Naive thymus-derived CD4-positive, alpha-beta T cell (primary cell): ENCODE measurements at places on chromosomes 3 and 15. TPM values are rescaled to one million over a fixed set of nuclear protein-coding genes. Genes with fewer than 3 reads are reported as not detected.
A peak's percentile ranks its signal among the peaks of the same experiment; 100 is the strongest.

LIPC gene
- 0.57 TPM for total RNA-seq

DNA sequence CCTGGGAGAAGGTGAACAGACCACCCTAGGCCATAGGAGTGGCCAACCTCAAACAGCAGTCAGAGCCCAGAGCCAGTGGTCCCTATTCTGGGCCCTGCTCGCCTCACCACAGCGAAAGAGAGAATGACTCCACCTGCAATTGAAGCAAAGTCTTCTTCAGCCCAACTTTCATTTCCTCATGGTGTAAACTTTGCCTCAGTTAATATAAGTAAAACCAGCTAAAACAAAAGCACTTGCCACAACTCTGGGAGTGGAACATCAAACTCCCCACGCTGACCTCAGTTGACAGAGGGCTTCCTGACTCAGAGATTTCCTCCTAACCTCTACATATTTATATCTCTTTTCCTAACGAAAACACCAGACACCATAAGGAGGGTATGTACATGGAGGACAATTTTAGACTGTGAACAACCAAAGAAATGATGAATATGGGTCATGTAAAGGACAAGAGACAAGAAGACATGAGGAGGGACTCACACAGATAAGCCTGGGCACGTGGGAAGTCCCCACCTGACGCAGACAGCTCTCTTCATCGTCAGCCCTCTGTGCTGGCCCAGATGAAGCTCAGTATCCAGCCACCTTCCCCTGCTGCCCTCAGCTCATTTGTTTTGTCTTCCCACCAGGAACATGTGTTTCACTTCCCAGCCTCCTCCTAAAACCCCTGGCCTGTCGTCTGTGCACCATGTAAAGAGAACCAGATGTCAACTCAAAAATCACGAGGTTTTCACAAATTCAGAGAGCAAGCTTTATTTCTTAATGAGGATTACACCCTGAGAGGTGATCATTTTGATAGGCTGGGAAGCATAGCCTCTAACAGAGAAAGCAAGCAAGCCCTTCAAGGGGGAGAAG is 140.9 kb downstream of the KCNMB2 start:
- H3K4me3 ChIP-seq = no peak overlapping the region
- H3K27me3 ChIP-seq = no peaks in the 10 kb centered on the region
- no peak overlapping the region for H3K27ac ChIP-seq
- no peaks in the 10 kb centered on the region for H3K36me3 ChIP-seq

MYRIP gene
- not detected for total RNA-seq

GRCh38 chr3:127835993-127836882 is 13.9 kb upstream of the MGLL start:
- H3K27ac ChIP-seq = no peak overlapping the region
- H3K4me3 ChIP-seq = no peak overlapping the region
- DNase-seq = no peak
- no peaks in the 10 kb centered on the region for H3K4me1 ChIP-seq

- no peaks in the 10 kb centered on the region for H3K4me1 ChIP-seq
- no peak overlapping the region for H3K4me3 ChIP-seq
- no peak for DNase-seq
Measured at GRCh38 chr3:69647511-69648110, 91.7 kb upstream of the MITF start.

ARNT2 gene
- total RNA-seq = not detected in 2 replicates

GRCh38 chr3:143895805-143896204 is 47.5 kb upstream of the SLC9A9 start:
- no peaks in the 10 kb centered on the region for H3K36me3 ChIP-seq
- H3K4me3 ChIP-seq = no peak overlapping the region
- H3K4me1 ChIP-seq = no peaks in the 10 kb centered on the region
- DNase-seq = no peak
- H3K27ac ChIP-seq = no peak overlapping the region
- peaks cover 3% of the 10 kb centered on the region for H3K27me3 ChIP-seq

DNA sequence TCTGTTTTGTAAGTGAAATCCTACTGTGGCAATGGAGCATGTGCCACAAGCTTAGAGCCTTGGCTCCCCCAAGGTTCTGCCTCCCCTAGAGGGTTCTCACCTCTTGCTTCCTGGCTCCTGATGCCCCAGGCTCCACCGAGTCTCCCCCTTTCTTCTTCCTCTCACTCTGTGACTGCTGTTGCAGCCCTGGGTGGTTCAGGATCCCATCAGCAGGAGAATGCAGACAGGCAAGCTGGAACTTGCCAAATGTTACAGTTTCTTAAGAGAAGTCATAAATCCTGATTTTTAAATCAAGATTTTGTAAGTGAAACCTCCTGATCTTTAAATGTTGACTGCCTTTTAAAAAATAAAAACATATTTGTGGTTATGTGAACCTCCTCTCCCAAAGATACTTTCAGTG is 133.9 kb downstream of the CCNL1 start:
- DNase-seq = no peak
- no peaks in the 10 kb centered on the region for H3K27me3 ChIP-seq
- no peak overlapping the region for H3K4me3 ChIP-seq
- H3K27ac ChIP-seq = no peak overlapping the region
- no peaks in the 10 kb centered on the region for H3K36me3 ChIP-seq

- no peak for DNase-seq
- no peaks in the 10 kb centered on the region for H3K27me3 ChIP-seq
- H3K4me3 ChIP-seq = no peak overlapping the region
- H3K27ac ChIP-seq = no peak overlapping the region
Measured at GRCh38 chr3:25235031-25235430, 193.0 kb upstream of the RARB start.

LMAN1L gene
- 1.4 TPM for total RNA-seq

GRCh38 chr3:141243271-141243707 is 11.7 kb downstream of the PXYLP1 start:
- H3K36me3 ChIP-seq = no peaks in the 10 kb centered on the region
- H3K4me3 ChIP-seq = peak overlapping the region; percentile 15
- peak; percentile 57 for DNase-seq
- H3K27ac ChIP-seq = peak overlapping the region; percentile 62

- H3K4me1 ChIP-seq = no peaks in the 10 kb centered on the region
- DNase-seq = no peak
- no peaks in the 10 kb centered on the region for H3K36me3 ChIP-seq
- no peak overlapping the region for H3K27ac ChIP-seq
Measured at GRCh38 chr15:96285305-96285704, 45.2 kb upstream of the NR2F2 start.

DNA sequence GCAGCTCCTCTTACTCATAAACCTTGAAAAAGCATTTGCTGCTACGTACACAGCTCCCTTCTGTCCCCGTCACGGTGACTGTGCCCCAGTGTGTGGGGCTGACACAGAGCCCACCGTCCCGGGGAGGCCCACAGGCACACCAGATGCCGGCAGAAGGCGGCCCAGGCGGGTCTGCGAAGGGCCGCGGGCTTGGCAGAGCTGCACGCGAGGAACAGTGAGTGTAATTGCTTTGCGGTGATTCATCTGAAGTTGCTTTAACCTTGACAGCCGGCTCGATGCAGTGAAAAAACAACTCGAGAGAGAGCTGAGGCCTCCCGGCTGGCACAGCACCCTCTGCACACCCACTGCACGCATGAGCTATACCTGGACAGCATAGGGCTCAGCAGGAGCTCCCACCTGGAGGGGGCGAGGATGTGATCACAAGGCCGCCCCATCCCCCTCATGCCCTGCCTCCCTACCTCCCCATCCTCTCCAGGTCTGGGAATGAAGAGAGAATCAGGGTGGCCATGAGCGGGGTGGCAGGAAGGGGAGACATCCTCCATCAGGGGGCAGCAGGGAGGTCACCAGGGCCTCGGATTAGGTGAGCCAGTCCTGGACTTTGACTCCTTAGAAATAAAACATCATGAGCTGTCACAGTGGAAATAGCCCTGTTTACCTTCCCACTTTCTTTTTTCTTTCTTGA is 172.7 kb downstream of the MEGF11 start:
- DNase-seq = no peak
- no peaks in the 10 kb centered on the region for H3K36me3 ChIP-seq
- no peaks in the 10 kb centered on the region for H3K27me3 ChIP-seq
- no peaks in the 10 kb centered on the region for H3K4me1 ChIP-seq
- H3K4me3 ChIP-seq = no peak overlapping the region

DNA sequence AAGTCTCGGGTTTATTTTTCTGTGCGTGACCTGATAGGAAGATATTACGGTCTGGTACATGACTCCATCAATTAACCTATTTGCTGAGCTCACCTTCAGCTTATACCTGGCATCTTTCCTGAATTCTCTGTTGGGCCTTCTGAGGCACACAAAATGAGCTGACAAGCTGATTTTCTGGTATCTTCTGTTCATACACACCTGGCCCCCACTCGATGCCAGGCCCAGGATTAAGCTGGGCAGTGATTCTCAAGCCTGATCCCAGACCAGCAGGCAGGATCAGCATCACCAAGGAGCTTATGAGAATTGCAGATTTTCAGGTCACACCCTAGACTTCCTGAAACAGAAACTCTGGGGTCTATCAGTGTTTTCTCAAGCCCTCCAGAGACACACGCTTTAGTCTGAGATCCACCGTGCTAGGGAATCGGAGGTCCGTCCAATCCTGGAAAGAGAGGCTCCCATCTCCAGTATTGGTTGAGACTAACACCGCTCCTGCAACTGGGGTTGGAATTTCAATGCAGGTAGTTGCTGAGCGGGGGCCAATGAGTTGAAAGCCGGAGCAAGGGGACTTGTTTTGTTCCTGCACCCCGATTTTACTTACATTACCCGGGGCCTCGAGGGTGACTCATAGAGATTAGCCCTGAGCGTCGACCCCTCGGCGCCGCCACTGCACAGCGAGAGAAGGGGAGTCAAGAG is 636 bp upstream of the EIF1B start:
- H3K27me3 ChIP-seq = no peaks in the 10 kb centered on the region
- peaks cover 4% of the 10 kb centered on the region for H3K36me3 ChIP-seq
- peak overlapping the region; percentile 99 for H3K27ac ChIP-seq
- peak overlapping the region; percentile 80 for H3K4me3 ChIP-seq

DNA sequence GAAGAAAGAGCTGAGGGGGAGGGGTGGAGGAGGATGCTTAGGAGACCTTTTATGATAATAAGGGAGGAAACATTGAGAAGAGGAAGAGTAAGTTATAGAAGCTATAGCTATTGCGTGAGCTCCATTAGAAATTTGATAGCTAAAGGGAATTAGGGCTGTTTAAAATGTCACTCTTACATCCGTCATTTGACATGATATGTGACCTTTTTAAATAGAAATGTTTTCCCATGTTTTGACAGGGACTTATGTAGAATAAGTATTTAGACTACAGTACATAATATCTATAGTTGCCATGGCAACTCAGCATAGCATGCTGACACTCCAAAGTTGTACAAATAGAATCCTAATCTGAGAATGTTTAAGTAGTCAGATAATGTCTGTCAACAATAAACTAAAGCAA is 19.2 kb downstream of the RAD51 start:
- H3K4me3 ChIP-seq = no peak overlapping the region
- no peak for DNase-seq
- no peaks in the 10 kb centered on the region for H3K27me3 ChIP-seq
- H3K36me3 ChIP-seq = no peaks in the 10 kb centered on the region
- H3K4me1 ChIP-seq = no peaks in the 10 kb centered on the region

DNA sequence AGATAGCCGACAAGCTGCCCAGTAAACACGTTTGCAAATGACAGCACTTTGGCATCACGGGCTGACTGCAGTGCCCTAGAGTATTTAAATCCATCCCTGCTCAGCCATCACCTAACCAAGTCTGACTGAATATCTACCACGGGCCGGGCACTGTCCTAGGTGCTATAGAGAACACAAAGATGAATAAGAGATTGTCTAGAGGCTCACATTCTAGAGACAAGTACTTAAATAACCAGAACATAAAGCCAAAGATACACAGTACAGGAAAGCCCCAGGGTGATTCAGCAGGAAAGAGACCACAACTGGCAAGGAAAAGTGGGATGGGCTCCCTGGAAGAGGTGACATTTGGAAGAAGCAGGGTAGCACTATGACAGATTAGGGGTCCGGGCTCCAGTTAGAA is 103.5 kb downstream of the MYLK start:
- H3K27ac ChIP-seq = no peak overlapping the region
- H3K4me3 ChIP-seq = no peak overlapping the region
- H3K27me3 ChIP-seq = no peaks in the 10 kb centered on the region
- no peak for DNase-seq
- H3K36me3 ChIP-seq = no peaks in the 10 kb centered on the region
- H3K4me1 ChIP-seq = no peaks in the 10 kb centered on the region

- peaks cover 86% of the 10 kb centered on the region for H3K36me3 ChIP-seq
- no peak for DNase-seq
- H3K4me3 ChIP-seq = no peak overlapping the region
- H3K27ac ChIP-seq = no peak overlapping the region
- H3K27me3 ChIP-seq = no peaks in the 10 kb centered on the region
Measured at GRCh38 chr15:85745525-85746150, 49.1 kb downstream of the KLHL25 start.

DNA sequence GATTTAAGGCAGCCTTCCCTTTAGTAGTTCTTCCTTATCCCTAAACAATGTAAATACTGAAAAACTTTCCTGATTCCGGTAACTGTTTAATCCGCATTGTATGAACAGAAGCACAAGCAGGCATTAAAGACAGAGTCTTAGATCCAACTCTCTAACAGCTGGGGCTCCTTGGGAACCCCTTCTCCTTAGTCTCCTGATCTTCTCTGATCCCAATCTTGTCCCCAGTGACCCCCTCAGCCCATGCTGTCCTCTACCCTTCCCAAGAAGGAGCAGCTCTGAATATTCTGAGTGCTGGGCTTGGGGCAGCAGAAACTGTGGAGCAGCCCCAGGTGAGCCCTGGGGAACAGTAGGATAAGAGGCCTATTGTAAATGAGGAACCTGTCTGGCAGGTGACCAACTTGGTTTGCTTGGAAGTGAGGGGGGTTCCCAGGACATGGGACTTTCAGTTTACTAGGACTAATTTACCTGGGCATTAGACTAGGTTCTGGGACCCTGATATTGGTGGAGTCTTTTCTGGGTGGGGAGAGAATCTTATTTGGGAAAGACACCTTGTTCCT is 13.0 kb upstream of the SLC30A4 start:
- no peak for DNase-seq
- H3K36me3 ChIP-seq = no peaks in the 10 kb centered on the region
- H3K27me3 ChIP-seq = no peaks in the 10 kb centered on the region
- H3K4me1 ChIP-seq = no peaks in the 10 kb centered on the region
- H3K27ac ChIP-seq = no peak overlapping the region
- no peak overlapping the region for H3K4me3 ChIP-seq

DNA sequence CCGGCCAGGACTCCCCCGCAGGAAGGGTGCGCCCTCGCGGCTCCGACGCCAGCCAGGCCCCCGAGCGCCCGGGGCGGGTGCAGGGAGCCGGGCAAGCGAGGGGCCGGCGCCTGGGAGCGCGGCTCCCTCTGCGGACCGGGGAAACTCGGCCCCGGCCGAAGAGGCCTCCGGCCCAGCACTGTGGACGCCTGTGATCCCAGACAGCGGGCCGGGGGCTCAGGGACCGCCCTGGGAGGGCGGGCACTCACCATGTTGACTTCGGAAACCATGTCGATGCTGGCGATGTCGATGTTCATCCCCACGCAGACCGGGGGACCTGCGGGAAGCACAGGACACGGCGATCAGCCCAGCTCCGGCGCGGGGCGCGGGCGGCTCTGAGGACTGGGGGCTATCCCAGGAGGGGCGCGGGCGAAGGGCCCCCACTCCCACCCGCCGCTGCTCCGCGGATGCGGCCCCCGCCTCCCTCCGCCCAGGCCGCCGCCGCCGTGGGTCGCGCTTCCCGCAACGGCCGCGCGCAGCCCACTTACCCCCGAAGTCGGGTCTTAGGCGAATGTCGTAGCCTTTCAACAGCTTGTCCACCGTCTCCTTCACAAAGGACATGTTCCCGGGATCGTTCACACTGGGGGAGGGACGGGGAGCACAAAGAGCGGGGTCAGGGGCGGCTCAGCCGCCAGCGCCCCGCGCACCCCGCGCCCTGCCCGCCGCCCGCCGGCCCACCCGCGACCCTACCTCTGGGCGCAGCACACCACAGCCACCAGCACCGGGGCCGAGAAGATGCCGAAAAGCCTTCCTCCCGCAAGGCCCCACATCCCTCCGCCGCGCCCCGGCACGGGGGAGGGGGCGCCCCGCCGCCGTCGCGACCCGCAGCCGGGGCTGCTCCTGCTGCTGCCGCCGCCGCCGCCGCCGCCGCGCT is at the start of gene GABRB3:
TSS of gene GABRB3 (minus strand) at position 913 of the 913 bp plus-strand sequence.
- no peaks in the 10 kb centered on the region for H3K36me3 ChIP-seq
- H3K4me1 ChIP-seq = no peaks in the 10 kb centered on the region
- no peaks in the 10 kb centered on the region for H3K27me3 ChIP-seq
- H3K27ac ChIP-seq = no peak within 1 kb of the TSS
- no peak within 1 kb of the TSS for H3K4me3 ChIP-seq
